ENCODE measurements at places on chromosomes 5 and 9.

DNA sequence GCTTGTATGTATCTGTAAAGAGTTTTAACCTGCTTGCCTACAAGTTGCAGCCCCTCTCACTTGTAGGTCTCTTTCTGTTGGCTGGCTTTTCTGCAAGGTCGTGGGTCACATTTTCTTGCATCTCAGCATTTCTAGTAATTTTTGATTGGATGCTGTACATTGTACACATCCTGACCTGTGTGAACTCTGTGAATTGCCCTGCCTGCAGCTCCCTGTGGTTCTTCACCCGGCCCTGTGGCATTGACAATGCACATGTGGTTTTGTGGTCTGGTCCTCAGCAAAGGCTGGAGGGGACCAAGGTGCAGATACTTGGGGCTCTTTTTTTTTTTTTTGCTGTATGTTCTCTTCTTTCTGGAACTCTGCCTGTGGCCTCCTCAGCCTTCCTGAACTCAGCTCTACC lies 53.6 kb downstream of the WNK2 start:
- DNase-seq, result no peak

- DNase-seq, result peak; percentile 68
These were observed 45.3 kb downstream of the FBXW11 start for GRCh38 chr5:171961117-171961516.

- no peak for DNase-seq
These were observed 8.8 kb downstream of the HOMER1 start for GRCh38 chr5:79505138-79505537.

DNA sequence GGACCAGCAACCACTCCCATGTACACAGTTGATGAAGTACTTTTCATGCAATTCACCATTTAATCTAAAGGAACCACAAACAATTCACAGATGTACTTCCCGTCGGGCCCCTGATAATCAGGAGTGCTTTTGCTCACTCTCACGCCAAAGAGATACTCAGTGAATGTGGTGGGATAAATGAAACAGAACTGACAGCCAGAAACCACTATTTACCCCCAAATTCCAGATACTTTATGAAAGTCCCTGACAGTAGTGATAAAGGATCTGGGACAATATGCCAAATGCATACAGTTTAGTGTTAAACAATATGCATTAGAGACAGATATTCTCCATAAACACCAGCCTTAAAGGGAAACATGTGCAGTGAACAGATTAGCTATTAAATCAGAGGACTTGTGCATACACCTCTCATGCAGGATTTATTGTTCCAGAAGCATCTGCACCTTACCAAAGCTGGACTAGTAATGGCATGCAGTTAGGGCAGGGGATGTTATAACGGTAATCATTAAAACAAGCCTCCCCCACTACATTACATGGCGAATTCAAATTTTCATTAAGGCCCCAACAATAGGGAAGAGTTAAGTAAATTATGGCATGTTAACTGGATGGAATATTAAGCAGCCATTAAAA lies 74.0 kb upstream of the SLC25A51 start:
- no peak for DNase-seq

- no peak for DNase-seq
These were observed 2.5 kb upstream of the HMGCS1 start for GRCh38 chr5:43315682-43316081.

DNA sequence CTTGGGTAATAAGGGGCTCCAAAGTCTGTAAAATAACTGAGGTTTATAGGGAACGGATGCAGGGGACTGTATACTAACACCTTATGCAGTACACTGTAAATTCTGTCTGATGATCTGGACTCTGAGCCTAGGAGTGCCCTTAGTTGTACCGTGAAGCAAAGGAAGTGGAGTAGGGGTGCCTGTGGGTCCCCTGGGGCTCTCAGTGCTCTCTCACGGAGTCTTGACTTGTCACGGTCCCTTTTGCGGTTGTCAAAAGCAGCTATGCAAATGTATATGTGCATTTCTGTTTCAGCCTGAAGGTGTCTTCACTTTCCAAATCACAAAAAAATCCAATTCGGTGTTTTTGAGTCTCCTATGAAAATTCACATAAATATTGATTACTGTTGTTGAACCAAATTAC lies 17.8 kb downstream of the DMRT1 start:
- DNase-seq, result no peak

GRCh38 chr5:131795228-131795627 lies 1.6 kb downstream of the FNIP1 start:
- DNase-seq, result peak; percentile 31

DNA sequence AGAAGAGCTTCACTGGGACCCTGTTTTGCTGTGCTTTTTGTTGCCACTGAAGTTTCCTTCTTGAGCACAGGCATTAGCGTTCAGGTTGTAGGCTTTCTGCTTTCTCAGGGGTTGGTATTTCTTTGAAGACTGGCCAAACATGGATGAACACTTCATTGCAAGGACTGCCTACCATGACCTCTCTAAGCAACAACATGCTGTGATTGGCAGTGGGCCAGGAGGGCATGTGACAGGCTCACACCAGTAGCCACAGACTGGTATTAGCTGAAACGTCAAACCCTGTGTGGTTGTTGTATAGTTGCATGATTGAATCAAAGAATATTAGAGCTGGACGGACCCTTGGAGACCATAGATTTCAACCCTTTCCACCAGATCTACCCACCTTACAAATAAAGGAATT lies 20.0 kb upstream of the MLANA start:
- DNase-seq, result no peak

DNA sequence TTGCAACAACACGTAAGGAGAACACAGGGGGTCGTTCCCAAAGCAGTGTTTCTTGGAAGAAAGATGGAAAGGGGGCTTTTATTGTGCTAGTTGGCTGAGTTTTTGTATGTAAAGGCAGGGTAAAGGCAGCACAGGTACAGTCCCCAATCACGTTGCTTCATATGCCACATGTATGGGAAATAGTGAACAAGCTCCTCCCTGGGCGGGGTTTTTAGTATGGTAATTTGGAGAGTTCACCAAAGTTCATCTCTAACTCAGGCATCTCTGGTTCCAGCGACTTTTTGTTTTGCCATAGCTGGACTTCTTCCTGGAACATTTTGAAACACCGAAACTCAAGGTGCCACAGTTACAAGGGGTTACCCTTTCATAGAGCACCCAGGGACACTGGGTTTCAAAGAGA lies 133.9 kb downstream of the CAAP1 start:
- DNase-seq, result no peak

GRCh38 chr9:34512131-34513078 lies 10.4 kb downstream of the ENHO start:
- no peak for DNase-seq

DNA sequence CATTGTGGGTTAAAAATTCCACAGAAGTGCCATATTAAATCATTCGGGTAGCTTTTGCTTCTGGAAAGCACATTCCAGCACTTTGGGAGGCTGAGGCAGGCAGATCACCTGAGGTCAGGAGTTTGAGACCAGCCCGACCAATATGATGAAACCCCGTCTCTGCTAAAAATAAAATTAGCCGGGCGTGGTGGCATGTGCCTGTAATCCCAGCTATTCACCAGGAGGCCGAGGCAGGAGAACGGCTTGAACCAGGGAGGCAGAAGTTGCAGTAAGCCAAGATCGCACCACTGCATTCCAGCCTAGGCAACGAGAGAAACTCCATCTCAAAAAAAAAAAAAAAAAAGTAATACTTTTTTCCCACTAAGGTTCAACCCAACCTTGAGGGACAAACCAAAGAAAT lies 189.8 kb downstream of the TSSK1B start:
- DNase-seq, result no peak

GRCh38 chr5:170296036-170296934 lies 1.3 kb downstream of the LCP2 start:
- peak; percentile 60 for DNase-seq

GRCh38 chr5:93403141-93403928 lies 177.7 kb downstream of the NR2F1-AS1 start:
- DNase-seq, result no peak

- DNase-seq, result no peak
These were observed 36.0 kb upstream of the GLIPR2 start for GRCh38 chr9:36100532-36100931.

- DNase-seq, result no peak
These were observed 29.8 kb upstream of the GZMA start for GRCh38 chr5:55072666-55073065.

- no peak for DNase-seq
These were observed 620.0 kb upstream of the CCNG1 start for GRCh38 chr5:162817364-162817763.

GRCh38 chr9:16172796-16173195 lies 620.0 kb downstream of the CCDC171 start:
- DNase-seq, result no peak

DNA sequence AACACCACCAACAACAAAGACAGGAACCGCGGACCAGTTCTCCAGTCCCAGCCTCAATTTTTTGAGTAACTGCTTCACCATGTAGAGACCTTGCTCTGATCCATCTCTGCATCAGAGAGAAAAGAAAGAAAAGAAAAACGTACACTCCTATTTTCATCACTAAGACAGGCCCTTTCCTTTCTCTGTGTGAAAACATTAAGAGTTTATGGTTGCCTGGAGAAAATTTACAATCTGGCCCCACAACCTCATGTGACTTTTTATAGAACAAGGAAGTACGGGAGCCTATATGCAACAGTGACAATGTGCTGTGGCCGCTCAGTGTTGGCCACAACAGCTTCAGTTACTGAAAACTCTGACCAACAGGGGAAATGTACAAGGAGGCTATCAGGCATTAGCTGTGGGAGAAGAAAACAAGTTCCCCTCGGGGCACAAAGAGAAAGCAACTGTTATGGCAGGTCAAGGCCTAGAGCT lies 272.9 kb upstream of the PTGER4 start:
- DNase-seq, result peak; percentile 72

- no peak for DNase-seq
These were observed 17.9 kb upstream of the GFPT2 start for GRCh38 chr5:180370861-180371641.

- DNase-seq, result no peak
These were observed 176.7 kb upstream of the S1PR3 start for GRCh38 chr9:88814577-88814976.

DNA sequence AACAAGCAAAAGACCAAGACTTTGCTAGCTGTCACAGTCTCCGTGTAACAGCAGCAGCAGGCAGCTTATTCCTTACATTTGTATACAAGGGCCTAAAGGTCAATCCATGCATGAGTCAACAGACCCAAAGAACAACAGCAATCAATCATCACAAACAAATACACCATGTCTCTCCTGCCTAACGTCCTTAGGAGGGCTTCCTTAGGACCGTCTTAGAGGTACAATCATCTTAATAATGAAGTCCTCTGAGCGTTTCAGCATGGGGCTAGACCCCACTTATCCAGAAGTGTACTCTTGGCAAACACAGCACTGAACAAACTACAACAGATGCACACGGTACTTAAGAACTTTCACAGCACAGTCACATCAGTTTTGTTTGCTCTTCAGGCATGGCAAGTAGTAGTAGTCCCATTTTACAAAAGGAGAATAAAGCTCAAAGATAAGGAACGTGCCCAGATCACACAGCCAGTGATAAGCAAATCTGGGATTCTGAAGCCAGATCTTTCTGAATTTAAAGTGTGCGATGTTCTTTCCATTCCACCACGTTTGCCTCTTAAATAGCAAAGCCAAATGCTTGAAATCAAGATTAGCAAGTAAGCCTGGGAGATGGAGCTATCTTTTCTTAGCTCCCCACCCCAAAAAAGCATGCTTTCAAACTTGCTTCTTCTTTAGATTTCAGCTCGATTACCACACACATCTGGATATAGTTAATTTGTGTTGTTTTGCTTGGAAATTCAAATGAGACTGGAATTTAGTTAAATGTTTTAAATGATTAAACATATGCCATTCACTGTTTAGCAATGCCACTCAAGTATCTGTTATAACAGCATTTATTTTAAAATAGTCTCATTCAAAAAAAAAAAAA lies 24.2 kb downstream of the PSMB7 start:
- no peak for DNase-seq

GRCh38 chr5:168879331-168879730 lies 300.2 kb upstream of the PANK3 start:
- no peak for DNase-seq

DNA sequence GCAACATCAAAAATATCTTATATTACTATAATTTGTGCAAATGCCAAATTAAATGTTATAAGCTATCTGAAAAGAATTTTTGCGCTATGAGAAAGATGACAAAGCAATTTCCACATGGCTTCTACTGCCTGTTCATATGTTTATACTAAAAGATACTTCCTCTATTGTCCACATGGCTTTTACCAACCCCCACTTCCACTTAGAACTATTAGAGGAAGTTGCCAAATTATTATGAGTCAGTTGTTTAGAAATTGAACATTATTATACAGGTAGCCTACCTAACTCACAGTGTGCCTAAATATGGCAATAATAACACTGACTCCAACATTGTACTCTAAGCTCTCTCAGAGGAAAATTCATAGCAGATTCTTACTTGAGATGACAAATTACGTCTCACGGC lies 37.6 kb upstream of the SLC27A6 start:
- DNase-seq, result peak; percentile 77

Measured in suppressor macrophage treated with lipopolysaccharide for 1 hour (primary cell).